ENCODE measurements at places on chromosomes 6 and 20. TPM values are rescaled to one million over a fixed set of nuclear protein-coding genes. Genes with fewer than 3 reads are reported as not detected.
A peak's percentile ranks its signal among the peaks of the same experiment; 100 is the strongest.

DNA sequence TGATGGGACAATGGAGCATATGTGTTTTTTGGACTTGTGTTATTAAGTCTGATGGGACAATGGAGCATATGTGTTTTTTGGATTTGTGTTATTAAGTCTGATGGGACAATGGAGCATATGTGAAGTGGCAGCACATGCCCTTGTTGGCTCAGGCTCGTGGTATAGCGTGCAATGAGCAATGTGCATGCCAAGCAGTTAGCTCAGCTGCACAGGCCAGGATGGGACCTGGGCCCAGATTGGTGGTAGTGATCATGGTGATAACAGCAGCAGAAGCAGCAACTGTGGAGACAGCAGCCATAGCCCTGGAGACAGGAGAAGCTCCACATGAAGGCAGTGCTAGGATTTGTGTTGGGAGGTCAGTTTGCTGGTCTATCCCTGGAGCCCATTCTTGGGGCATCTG is 61.1 kb downstream of the IL20RA start:
- DNase-seq: no peak

DNA sequence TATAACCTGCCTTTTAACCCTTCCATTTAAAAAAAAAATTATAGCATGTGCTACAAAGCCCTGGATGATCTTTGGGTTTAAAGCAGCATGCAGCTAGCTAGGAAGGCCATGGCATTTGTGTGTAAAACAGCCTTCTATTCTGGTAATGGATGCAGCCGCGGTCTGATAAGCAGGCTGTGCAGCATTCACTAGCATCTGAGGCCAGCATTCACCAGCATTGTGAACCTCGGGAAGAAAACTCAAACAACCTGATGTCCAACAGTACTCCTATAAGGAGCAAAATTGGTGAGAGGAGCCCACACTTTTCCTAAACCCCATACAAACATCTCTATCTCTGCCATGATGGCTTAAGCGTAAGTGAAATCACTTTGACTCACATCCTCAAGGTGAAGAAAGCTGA is 265.5 kb downstream of the PTPRT start:
- DNase-seq: no peak

DNA sequence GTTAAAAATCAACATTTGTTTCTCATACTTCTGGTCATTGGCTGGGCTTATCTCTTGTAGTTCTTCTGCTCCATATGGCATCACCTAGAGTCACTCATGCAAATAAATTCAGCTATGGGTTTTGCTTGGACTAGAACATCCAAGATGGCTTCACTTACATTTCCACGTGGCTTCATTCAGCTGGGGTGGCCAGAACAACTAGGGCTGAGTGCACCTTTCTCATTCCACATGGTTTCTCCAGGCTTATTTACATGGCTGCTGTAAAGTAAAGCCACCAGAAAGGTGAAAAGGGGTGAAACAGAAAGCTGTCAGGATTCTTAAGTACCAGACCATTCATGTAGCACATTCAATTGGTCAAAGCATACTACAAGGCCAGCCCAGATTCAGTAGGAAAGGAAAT is 151.1 kb upstream of the BMP2 start:
- DNase-seq: no peak

DNA sequence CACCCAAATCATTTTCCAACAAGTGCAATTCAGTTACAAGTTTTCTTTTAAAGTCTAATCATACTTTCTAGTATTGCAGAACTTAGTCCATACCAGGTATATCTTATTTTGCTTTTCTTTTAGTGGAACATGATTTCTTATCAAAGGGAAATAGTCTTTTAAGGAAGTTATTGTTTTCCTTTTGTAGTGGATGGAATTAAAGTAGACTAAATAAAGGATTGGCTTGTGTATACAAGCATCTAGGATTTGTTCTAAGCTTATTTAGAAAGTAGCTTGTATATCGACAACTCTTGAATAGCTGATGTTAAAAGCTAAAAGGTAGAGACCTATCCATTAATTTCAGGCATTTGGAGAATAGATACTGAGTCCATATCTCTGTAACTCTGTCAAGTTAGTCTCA is 14.8 kb downstream of the DCBLD1 start:
- no peak for DNase-seq

DNA sequence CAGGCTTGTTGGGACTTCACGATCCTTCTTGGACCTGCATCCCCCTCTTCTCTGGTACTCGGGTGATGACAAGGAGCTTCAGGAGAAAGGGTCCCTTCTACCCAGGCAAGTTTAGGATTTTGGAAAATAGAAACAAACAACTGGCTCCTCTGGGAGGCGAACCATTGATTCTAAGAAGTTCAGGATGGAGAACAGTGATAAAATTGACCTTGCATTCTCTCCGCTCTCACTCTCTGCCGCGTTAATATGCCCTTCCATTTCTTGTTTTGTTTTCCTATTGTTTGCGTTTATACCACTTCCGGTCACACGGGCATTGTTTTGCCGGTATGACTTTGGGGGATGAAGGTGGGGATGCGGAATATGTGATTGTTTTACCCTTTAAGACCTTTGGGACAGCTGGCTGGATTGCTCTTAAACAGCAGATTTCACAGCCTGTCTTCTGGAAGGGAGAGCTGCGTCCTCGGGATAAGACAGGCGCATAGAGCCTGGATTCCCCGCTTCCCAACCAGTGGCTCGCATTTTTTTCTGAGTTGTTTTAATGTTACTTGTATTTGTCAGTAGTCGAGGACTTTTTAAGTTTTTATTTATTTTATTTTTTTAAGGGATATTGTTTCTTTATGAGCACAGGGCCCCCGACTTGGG is 144.3 kb upstream of the ZNF184 start:
- DNase-seq: no peak

DNA sequence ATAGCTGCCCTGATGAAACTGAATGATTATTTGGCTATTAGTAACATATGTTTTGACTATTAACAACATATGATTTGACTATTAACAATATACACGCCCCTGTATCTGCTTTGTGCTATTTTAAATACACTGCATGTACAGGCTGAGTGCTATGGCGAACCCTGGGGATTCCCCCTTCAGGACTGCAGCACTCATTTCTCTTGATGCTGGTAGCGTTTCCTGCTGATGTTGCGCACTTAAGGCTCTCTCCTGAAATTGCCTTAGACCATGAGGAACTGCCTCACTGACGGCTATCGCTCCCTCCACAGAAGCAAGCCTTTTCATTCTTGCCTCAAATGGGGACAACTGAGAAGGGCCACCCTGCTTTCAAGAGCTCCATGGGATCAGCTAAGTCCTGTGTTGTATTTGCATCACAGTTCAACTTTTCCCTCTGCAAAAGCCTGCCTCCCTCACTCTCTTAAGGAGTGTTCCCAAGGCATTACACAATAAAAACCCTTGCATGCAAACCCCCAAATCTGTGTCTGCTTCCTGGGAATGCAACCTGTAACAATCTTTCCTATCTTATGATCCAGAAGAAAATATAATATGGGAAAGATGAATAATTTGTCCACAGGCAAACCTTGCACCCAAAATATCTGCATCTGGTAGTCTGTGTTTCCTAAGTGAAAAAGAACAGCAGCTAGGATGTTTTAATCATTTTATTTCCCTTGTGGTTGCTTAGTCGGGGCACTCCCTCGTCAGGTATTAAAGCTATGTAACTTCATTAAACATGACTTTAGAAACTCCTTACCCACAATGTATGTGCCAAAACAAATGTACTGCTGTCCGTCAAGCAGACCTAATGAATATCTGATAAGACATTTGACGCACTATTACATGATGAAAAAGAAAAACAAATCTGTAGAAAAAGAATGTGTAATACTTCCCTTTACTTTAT is 456.4 kb downstream of the COL12A1 start:
- DNase-seq: no peak

DNA sequence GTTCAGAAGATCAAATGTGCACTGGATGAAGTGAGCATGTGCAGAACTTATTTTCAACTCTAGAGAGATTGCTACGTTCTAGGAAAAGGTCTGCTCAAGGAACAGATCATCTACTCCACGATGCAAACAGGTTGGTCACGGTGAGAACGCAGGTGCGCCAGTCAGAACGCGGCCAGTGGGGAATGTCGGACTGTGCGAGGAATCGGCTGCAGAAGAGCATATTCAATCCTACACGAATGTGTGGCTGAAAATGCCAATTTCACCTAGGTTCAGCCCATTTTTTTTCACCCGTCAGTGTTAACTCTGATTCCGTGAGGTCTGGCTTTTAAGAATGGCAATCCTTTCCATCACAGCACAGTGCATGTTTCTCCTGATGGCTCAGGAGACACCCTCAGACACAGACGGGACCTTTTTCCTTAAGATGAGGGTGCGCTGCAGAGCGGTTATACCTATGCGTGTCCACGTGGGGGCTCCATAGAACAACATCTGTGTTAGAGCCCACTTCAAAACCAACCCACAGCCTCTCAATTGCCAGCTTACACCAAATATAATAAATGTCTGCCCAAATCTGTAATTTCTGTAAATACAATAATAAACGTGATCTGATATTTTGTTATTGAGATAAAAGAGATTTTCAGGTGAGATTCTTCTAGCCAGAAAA is 250.4 kb downstream of the FOXA2 start:
- peak; percentile 47 for DNase-seq

GRCh38 chr6:16669227-16669626 is 92.0 kb downstream of the ATXN1 start:
- peak; percentile 65 for DNase-seq

GRCh38 chr6:143880412-143880811 is 16.1 kb downstream of the ZC2HC1B start:
- no peak for DNase-seq

- DNase-seq: no peak
These were observed 90.3 kb upstream of the CLDN20 start for GRCh38 chr6:155173488-155173887.

Gene APOBEC2
- polyA plus RNA-seq: not detected

Gene ELOVL2
- 6.3 TPM for polyA plus RNA-seq

Gene KCNK16
- polyA plus RNA-seq: not detected

Gene TMEM151B
- polyA plus RNA-seq: not detected

Gene SUMO4
- not detected for polyA plus RNA-seq

Gene RSPO4
- not detected for polyA plus RNA-seq

Gene TBC1D22B
- polyA plus RNA-seq: 7.1 TPM

Gene GPX5
- not detected for polyA plus RNA-seq
